Pons (tissue), 1 donor: ENCODE measurements at places on chromosomes 2 and 18.

GRCh38 chr2:208300847-208301618 is 35.0 kb downstream of the PIKFYVE start:
- DNase-seq, result no peak

DNA sequence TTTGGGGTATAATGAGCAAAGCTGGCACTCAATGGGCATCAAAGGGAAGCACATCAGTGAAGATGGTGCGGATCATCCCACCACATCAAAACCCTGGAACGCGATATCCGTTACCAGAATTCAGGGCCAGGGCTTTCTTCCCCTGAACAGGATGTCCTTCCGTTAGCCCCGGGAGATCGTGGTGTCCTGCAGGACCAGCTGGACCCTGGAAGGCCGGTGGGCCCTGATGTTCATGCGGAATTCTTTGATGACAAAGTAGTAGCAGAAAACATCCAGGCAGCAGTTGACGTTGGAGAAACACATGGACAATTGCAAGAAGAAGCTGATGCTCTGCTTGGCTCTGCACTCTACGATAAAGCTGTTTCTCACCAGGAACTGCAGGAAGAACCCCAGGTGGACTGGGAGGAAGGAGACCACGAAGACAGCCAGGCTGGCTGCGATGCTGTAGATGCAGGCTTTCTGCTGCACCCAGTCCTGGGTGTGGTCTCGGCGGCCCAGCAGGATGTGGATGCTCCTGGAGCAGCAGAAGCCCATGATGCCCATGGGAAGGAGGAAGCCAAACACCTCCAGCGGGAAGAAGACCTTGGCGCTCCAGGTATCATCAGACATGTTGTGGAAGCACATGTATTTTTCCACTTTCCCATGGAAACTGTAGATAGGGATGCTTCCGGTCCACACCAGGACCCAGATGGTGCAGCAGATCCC is 15.0 kb downstream of the GPR55 start:
- DNase-seq, result no peak

- no peak for DNase-seq
Measured at GRCh38 chr2:233419602-233420391, 65.5 kb downstream of the DGKD start.

GRCh38 chr2:191199929-191200512 is 45.2 kb upstream of the MYO1B start:
- DNase-seq, result no peak

DNA sequence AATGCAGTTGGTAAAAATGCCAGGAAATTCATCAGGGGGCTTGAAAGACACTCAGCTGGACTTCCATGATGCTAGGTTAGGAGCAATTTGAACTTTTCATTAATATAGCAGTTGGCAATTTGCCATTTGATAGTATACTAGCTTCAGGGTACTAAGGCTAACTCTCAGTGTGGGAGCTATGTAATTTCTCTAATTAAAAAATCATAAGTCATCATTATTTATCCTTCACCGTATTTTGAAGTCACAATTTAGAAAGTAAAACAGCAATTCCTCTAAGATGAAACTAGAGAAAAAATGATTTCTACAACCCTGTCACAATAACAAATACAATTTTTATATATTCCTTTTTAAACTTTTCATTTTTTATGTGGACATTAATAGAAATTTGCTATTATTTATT is 190.8 kb downstream of the GPD2 start:
- no peak for DNase-seq

GRCh38 chr2:178200331-178200730 is 6.0 kb downstream of the OSBPL6 start:
- DNase-seq, result no peak

GRCh38 chr18:42179542-42180121 is 224.6 kb downstream of the PIK3C3 start:
- no peak for DNase-seq

DNA sequence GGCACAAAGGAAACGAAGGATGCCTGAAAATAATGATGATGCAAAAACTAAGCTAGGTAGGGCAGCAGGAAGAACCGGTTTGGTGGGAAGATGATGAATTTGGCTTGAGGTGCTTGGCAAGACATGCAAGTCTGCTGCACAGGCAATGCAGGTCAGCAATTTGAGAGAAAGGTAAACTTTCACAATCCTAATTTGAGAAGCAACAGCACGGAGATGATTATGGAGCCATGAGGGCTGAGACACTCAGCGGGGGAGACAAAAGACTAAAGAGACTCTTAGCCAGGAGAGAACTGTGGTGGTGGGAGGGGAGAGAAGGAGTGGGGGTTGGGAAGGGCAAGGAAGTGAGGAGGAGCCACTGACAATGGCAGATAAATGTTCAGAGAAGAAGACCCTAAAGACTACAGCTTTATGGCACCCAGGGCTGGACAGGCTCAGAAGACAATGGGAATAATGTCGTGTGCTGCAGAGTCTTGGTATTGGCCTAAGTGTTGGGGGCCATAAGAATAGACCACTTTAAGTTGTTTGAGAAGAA is 19.4 kb upstream of the RNF149 start:
- no peak for DNase-seq

DNA sequence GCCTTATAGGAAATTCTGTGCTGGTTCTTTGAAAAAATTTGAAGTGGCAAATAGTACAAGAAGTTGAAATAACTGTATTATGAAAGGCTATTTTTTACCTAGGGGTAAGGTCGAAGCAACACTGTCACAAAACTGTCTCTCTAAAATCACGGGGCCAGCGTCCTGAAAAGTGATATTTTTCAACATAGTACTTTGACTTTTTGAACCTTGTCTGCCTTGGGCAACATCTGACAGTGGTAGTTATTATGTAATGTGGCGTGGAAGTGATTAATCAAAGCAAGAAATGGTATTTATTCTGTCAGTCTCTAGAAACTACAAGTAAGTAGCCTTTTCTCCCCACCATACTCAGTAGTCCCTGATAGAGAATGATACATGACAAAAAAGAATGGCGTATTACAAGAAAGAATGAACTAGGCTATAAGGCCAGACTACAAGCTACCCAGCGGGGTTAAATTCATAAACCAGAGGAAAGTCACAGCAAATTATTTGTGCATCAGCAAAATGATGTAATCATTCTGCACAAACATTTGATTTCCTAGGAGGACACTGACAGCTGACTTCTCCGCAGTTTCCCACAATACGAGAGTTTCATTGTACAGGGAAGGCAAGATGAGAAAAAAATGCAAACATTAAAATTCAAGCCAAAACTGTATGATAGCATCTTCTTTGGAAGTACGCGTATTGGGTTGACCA is 9.8 kb downstream of the GEN1 start:
- no peak for DNase-seq

GRCh38 chr2:169716938-169717690 is 16.5 kb upstream of the KLHL23 start:
- DNase-seq, result peak; percentile 69

- DNase-seq, result no peak
Measured at GRCh38 chr18:2881088-2881839, 34.5 kb downstream of the EMILIN2 start.

DNA sequence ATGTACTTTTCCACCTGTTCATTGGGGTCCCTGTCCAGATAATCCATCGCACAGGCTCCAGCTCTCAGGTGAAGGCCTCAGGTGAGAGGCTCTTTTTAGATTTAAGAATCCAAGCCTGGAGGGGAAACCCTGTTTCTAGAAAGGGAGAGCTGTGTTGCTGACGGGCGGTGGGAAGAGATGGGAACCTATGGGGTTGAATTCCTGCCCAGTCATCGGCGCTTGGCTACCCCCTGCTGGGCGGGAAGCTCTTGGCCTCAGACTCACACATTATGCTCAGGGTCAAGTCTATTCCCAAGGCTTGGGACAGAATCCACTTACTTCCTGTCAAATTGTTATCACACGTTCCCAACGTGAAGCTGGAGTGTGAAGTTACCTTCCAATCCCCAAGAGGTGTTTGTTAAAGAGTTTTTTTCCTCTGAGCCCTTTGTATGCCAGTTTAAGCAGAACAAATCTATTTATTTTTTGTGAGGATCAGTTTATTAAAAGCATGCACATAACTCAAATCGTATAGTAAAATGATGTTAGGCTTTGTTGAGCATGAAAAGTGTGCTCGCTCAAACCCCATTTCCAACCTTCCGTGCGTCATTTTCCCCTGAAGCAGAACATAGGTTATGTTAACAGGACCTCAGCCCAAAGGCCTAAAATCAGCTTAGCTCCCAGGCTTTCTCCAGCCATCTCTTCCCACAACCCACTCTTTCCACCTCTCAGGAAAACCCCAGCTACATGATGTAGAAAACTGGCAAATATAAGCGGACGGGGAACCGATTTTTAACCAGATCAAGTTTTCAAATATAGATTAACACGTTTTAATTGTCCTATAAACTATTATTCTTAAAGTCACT is 181.7 kb upstream of the ETAA1 start:
- DNase-seq, result peak; percentile 11

DNA sequence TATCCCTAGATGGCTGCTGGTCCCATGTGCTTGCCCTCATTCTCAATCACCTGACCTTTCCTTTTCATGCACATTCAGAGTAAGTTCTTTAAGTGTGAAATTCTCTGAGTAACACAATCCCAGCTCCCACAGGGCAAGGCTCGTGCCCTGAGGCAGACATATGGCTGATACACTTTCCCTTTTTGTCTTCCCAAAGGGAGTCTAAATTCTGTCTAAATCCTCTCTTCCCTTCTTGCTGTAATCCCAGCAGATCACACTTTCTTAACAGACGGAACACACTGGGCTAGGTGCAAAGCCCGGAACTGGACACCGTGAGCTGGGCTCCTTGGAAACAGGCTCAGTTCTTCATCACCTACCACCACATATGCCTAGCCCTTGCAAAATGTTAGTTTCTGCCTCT is 147.6 kb downstream of the GALNT14 start:
- no peak for DNase-seq

- DNase-seq, result peak; percentile 4
Measured at GRCh38 chr2:102735416-102736109, 26.3 kb upstream of the TMEM182 start.

GRCh38 chr18:31721601-31722000 is 37.2 kb upstream of the B4GALT6 start:
- no peak for DNase-seq

GRCh38 chr2:28004086-28004485 is 113.6 kb downstream of the BABAM2 start:
- no peak for DNase-seq
